ENCODE measurements at places on chromosomes 11 and 22.

DNA sequence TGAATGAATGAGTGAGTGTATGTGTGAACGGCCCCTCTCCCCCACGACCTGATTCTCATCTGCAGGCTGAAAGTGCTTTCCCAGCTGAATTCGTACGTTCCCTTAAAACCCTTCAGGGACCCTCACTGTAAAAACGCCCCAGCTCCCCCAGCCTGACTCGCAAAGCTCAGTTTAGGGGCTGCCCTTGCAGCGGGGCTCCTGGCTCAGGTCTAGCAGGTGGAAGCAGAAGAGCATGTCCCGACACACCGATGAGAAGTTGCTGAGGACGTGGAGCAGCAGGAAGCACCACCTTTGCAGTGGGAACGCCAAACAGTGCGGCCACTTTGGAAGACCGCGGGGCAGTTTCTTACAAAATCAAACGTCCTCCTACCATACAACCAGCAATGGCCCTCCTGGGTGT is 3.6 kb upstream of the MRPL23 start:
- DNase-seq = no peak

DNA sequence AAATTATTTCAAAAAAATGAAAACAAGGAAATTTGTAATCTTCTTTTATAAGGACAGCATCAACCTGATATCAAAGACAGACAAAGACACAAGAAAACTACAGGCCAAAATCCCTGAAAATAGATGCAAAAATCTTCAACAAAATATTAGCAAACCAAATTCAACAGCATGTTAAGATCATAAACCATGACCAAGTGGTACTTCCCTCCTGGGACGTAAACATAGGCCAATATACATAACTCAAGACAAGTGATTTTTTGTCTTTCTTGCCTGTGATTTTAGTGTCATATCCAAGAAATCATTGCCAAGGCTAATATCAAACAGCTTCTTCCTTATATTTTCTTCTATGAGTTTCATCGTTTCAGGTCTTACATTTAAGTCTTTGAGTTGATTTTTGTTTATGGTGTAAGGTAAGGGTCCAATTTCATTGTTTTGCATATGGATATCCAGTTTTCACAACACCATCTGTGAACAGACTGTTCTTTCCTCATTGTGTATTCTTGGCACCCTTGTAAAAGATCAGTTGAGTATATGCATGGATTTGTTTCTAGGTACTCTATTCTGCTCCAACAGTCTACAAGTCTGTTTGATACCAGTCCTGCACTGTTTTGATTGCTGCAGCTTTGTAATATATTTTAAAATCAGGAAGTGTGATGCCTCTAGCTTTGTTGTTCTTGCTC is 50.0 kb downstream of the SBF2 start:
- no peak for DNase-seq

DNA sequence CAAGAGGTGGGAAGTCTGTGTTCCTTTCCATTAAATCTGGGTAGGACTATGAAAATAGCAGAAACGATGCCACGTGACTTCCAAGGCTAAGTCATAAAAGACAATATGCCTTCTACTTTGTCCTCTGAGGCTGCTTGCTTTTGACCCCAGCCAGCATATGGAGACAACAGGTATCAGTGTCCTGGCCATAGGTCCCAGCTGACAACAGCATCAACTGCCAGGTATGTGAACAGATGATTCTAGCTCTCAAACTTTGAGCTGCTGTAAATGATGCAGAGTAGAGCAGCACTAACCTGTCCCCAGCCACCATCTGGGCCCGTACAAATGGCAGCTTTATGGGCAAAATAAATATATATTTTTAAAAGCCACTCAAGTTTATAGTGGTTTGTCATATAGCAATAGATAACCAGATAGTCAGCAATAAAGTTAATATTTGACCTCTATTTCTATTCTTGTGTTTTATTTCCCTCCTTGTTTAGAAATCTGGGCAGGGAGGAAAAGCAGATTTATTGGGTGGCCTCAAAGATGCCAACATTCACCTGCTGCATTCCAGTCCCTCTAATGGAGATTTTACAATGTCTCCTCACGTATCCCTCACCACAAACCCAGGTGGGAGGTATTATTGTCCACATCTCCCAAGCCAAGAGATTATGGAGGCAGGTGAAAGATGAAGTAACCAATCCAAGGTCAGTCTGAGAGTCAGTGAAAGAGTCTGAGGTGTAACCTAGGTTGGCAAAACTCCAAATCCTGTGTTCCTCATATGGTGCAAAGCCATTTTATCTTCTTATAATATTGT is 209.6 kb upstream of the LARGE1 start:
- DNase-seq = no peak

DNA sequence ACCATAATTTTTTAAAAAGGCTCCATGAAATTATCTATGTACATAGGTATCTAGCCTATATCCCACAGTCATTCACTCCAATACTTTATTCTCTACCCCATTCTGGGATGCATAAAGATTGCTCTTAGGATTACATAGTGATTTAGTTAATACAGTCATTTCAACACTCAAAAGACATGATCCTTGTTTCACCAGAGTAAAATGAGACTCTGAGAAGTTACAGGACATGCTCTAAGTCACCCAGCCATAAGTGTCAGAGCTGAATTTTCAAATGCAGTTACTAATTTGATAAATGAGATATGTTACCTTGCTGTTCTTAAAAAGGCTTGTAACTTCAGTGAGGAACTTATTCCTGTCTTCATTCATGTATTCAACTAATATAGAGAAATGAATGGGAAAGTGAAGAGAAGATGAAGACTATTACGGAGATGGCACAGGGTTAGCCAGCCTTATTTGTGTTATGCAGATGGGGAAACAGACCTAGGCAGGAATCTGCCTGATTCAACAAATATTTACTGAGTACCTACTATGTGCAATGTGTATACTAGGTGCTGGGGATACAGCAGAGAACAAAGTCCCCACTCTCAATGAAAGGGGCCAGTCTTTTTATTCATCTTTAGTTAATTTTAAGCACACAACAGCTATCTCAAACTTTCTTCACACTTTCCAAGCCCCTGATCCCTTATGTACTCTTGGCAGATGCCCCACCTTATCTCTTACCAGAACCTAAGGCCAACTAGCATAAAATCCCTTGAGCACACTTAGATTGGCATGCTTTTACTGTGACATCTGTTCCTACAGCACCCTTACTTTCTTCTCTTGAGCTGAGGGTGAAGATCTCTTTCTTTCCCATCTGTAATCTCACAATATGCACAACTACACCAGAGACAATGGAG is 21.6 kb downstream of the MAPK1 start:
- DNase-seq = no peak

DNA sequence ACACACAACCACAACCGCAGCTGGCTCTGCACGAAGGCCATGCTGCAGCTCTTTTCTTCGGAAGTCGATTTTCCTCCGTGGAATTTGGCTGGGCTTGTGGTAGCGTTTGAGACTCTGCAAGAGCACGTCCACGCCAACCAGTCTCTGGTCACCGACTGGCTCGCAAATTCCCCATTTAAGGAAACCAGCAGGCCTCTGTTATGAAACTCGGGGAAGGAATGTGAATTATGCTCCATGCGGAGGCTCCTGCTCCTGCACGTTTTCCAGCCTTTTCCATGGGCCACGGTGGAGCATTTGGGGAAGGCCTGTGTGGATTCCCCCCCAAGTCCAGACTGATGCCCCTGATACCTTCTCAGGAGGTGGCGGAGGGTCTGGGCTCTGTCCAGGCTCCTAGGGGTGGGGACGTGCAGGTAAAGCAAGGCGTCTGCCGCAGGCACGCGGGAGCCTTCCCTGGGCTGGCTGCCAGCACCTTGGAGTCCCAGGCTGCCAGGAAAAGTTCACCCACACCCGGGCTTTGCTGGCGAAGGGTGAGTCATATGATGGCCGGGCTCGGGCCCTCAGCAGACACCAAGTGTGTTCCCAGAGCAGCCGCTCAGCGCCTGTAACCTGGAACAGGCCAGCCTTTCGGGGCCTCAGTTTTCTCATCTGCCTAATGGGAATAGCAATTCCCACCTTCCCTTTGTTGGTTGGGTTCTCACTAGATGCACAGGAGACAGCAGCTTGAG is 41.9 kb downstream of the LRP5 start:
- peak; percentile 87 for DNase-seq

DNA sequence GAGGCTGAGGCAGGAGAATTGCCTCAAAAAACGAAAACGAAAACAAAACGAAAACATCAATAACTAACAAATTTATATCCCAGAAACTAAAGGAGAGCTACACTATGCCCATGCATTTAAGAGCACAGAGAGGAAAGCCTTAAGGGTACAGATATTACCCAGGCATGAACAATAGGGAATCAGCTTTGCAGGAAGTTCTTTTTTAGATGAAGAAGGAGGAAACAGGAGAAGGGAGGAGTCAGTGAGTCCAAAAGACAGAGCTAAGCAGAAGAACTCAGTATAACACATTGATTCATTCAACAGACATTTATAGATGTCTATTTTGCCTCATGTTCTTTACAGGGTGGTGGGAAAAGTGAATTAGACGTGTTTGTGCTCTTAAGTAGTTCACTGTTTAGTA is 8.3 kb downstream of the MRPL17 start:
- DNase-seq = no peak

- no peak for DNase-seq
Observed at GRCh38 chr11:115931548-115932083, 427.4 kb upstream of the CADM1 start.
